ENCODE measurements at places on chromosomes 6 and 20.

DNA sequence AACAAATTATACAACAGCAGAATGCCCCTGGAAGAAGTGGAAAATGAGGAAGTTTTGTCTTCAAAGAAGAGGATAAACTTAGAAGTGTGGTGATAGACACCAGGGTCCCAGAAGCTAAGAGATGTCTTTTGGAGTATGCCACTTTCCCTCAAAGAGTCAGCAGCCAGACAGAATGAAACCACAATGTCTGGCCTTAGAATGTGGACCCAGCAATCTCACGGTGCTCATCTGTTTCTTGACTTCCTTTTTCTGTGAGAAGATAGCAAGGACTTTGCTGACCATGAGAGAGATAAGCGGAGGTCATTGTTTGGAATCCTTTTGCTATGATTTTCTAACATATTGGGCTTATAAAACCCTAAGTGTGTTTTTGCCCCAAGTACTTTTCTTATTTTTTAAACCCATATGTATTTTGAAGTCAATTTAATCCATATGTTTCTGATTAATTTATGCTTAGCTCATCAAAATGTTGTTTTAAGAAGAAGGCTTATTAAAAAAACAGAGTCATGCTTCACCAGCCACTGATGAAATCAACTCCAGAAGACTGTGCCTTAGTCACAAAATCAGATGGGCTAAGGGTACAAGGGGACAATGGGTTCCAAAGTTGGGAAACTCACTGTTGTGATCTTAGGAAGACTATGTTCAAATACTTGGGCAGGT lies 451.2 kb upstream of the JAG1 start:
- DNase-seq: no peak

GRCh38 chr6:158996856-158997255 lies 3.1 kb downstream of the RSPH3 start:
- no peak for DNase-seq

DNA sequence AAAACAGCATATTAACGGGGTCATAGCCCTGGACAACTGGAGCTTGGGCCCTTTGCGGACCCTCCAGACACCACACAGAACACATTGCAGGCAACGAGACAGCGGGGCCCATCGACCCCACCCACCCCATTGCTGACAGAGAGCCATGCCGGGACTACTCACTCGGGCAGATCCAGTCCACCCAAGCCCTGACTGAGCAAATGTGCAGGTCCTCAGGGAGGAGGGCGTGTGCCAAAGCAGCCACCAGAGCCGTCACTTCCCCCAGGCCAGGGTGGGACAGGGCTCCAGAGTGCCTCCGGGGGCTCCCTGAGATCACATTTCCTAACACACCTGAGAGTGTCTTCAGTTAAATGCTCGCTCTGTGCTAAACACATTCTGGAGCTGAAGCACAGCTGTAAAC lies 114.9 kb downstream of the CDH4 start:
- DNase-seq: no peak

DNA sequence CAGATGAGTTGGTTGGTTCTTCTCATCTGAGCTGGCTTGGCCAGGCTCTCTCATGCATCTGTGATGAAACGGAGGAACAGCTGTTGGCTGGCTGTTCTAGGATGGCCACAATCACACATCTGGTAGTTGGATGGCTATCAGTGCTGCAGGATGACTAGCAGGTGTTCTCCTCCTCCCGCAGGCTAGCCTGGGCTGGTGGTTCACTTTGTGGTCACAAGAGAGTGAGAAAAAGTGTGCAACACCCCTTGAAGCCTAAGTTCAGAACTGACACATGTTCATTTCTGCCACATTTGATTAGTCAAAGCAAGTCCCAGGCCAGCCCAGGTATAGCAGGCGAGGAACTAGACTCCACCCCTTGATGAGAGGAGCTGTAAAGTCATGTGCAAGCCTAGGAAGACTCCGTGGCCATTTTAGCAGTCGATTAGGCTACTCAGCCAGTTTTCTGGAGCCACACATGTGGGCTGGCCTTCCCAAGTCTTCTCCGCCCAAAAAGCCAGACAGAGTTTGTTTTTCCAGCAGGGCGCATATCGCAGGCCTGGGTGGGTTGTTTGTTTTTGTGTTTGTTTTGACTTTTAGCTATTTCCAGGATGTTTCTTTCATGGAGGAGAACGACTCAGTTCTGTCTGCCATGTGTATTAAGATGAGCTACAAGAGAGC lies 120.8 kb downstream of the ISM1 start:
- DNase-seq: no peak
